ENCODE measurements at places on chromosomes 4 and X.

GRCh38 chr4:27128443-27128842 lies 267.8 kb downstream of the STIM2 start:
- no peak for DNase-seq

- DNase-seq, result no peak
Observed at GRCh38 chr4:57405359-57405758, 295.2 kb upstream of the IGFBP7 start.

GRCh38 chr4:113407409-113407808 lies 354.1 kb downstream of the CAMK2D start:
- DNase-seq, result no peak

- no peak for DNase-seq
Observed at GRCh38 chr4:94368459-94368858, 25.8 kb upstream of the HPGDS start.

DNA sequence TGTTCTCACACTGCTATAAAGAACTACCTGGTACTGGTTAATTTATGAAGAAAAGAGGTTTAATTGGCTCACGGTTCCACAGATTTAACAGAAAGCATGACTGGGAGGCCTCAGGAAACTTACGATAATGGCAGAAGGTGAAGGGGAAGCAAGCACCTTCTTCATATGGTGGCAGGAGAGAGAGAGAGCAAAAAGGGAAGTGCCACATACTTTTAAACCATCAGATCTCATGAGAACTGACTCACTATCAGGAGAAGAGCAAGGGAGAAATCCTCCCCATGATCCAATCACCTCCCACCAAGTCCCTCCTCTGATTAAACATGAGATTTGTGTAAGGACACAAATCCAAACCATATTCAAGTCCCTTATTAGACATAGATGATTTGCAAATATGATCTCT lies 12.3 kb upstream of the RAP2C start:
- DNase-seq, result no peak

DNA sequence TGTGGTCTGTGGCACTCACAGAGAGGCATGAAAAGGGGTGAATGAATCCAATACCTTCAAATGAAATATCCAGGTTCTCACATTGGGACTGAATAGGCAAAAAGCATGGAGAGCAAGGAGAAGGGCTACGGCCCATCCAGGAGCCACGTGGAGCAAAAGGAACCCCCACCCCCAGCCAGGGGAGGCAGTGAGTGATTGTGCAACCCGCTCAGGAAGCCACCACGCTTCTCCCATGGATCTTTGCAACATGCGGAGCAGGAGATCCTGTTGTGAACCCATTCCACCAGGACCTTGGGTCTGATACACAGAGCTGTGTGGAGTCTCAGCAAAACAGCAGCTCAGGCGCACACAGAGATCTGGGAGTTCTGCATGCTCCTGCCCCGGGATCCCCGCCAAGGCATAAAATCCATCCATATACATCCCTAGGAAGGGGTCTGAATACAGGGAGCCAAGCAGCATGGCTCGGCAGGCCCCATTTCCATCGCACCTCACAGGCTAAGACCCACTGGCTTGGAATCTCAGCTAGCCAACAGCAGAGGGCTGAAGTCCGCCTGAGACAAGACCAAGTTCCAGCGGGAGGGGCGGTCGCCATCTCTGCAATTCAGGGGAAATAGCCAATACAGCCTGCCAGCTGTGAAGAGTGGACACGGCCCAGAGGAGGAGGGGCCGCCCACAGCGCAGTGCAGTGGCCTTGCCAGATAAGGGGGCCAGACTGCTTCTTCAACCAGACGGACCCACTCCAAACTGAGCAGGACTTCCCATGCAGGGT lies 80.2 kb downstream of the FGF16 start:
- DNase-seq, result no peak

DNA sequence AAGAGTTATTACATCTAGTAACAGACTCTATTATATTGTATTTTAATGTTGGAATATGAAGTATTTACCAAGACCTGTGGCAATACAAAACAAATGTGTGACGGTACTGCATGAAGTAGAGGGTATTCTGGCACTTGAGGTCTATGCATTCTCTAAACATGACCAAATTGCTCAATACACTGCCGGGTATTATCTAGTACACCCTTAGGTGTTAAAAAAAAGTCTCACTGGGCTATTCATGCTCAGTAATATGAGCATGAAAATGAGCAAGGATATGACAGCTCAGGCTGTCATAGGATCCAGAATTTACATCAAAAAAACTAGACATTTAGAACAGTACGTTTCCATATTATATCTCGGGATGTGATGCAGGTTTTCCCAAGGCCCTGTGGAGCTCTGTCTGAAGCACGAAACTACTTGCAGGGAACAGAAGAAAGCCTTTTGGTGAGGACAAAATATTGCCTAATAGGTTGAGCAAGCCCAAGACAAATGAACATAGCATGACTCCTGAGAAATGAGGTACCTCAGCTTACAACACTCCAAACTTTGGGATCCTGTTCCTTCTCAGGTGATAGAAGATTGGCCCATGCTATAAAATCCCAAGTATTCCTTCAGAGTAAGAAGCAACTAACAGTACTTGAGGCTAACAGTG lies 74.1 kb upstream of the MAOA start:
- DNase-seq, result no peak

GRCh38 chrX:10095698-10096432 lies 60.9 kb upstream of the CLCN4 start:
- no peak for DNase-seq

GRCh38 chr4:78688366-78688765 lies 87.8 kb upstream of the BMP2K start:
- no peak for DNase-seq

GRCh38 chr4:785332-786073 lies 40.4 kb downstream of the CPLX1 start:
- no peak for DNase-seq

GRCh38 chr4:25857403-25857802 lies 5.4 kb downstream of the SEL1L3 start:
- no peak for DNase-seq

DNA sequence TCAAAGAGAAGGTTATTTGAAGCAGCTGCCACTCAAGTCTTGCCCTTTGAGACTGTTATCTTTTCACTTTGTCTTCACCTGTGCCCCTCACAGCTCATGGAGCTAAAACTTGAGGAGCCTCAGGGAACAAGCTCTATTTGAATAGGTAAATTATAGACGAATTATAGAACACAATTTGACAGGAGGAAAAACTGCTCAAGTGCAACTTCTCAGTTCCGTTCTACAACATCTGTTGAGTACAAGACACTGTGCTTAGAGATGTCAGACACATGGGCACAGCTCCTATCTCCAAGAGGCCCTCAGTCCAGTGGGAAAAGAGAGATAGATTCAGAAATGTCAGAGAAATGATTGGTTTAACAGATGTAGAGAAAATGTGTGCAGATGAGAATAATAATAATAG lies 5.1 kb downstream of the PPP1R2C start:
- DNase-seq, result no peak

- DNase-seq, result no peak
Observed at GRCh38 chr4:7040765-7041164, 2.4 kb upstream of the TADA2B start.

- no peak for DNase-seq
Observed at GRCh38 chrX:101564651-101565050, 14.3 kb downstream of the ARMCX1 start.

DNA sequence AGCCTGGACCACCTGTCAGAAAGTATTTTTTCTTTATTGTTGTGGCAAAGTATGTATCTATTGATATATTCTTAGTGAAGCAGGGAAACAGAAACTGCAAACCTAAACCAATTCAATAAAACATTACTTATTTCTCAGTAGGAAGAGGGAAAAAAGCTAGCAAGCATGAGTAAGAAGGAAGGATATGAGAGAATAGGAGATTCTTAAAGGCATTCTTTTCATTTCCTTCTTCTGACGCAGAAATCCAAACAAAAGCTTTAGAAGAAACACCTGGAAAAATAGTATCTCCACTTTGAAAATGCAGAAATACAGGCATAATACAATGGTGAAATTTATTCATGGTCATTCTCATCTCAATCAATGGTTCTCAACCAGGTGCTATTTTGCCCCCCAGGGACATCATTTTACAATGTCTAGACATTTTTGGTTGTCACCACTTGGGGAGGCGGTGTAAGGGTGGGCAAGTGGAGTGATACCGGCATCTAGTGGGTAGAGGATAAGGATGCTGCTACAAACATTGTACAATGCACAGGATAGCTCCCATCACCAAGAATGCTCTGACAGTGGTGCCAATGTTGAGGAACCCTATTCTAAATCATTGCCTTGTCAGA lies 21.7 kb upstream of the ATXN3L start:
- DNase-seq, result no peak

DNA sequence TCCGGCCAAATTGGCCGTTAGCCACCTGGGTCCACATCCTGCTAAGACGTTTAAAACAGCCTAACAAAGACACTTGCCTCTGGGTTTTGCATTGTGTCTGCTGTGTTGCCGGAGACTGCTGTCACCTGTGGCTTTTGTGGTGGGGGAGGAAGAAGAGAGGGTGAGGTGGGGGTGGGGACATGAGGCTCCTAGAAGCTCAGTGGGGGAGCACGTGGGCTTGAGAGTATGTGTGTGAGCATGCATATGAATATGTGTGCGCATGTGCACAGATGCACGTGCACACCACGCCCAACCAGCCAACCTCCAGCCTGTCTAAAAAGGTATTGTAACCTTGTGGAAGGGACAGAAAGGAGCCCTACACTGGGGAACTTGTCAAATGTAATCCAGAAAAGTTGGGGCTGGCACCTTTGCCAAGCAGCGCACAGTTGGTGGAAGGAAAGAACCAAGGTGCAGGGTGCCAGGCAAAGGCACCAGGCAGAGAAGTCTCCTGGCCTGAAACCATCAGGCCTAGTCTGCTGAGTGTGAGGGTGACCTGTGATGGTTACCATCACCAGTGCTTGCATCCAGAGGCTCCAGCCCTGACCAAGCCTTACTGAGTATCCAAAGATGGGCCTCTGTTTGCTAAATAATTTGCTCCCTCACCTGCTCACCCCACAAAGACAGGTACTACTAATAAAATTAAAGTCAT lies 10.1 kb upstream of the SASH3 start:
- DNase-seq, result no peak

DNA sequence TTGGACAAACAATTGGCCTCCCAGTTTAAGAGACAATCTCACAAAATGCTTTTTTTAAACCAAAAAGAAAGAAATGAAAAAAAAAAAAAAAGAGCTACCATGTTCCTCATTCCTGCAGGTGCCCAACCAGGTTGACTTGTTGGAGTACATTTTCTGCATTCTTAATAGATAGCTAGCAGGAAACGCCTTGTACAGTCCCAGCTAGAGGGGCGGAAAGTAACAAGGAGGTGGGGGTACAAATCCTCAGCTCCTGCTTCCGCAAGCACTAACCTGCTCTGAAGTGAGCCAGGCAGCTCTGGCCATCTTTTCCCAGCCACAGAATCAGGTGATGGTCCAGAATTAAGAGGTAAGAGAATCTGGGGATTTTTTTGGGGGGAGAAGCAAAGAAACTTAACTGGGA lies at the start of gene VGLL1:
VGLL1 (plus strand) TSS at position 265 of the 400 bp plus-strand sequence. CDS start 3,806 bp downstream, outside the sequence.
- DNase-seq, result no peak

- no peak for DNase-seq
Observed at GRCh38 chr4:18676526-18676915, 655.0 kb upstream of the LCORL start.

DNA sequence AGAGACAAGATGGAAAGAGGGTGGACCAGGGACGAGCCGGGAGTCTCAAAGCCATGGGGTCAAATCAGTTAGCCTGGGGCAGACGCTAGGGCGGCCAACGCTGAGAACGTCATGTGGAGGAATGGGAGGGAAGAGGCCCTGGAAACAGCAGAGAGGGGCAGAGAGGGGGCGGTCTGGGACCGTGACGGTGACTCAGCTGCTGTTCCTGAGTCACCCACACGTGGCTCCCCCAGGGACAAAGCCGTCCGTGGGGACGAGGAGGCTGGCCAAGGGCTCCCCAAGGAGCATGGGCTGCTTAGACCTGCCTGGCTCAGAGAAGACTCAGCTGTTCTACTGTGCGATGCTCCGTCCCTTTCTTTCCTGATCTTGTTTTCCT lies 108.4 kb upstream of the LRPAP1 start:
- no peak for DNase-seq

DNA sequence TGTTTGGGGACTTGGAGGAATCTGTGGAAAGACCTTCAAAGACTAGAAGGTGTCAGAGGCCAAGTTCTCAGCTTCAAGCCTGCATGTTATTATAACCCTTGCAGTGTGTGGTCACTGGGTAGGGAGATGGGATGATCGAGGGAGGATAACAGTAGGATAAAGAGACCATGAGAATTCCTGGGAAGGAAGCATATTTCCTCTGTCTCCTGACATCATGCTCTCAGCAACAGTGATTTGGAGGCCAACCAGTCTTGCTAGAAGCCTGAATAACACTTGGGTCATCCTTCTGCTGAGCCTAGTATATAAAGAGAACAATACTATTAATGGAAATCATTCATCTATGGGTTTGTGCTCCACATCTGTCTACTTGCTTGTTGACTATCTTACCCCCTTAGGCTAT lies 40.9 kb upstream of the ANXA3 start:
- DNase-seq, result no peak

DNA sequence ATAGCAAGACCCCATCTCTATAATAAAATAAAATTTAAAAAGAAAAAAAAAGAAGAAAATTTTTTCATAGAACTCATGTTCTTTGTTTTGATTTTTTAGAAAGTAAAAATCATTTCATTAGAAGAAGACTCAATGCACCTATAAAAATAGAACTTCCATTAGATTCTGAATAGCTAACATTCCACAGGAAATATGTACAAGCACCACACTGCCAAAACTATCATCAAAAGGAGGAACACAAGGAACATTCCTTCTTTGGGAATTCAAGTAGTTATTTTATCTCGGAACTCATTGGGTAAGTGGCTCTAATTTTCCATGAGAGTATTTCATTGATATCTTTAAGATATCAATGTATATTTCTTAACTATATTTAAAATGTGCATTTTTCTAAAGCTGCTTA lies 157.6 kb downstream of the CAMK2D start:
- no peak for DNase-seq

- DNase-seq, result no peak
Observed at GRCh38 chrX:72121383-72121782, 10.3 kb downstream of the RTL5 start.

- DNase-seq, result no peak
Observed at GRCh38 chr4:114272226-114272625, 292.8 kb upstream of the ARSJ start.

DNA sequence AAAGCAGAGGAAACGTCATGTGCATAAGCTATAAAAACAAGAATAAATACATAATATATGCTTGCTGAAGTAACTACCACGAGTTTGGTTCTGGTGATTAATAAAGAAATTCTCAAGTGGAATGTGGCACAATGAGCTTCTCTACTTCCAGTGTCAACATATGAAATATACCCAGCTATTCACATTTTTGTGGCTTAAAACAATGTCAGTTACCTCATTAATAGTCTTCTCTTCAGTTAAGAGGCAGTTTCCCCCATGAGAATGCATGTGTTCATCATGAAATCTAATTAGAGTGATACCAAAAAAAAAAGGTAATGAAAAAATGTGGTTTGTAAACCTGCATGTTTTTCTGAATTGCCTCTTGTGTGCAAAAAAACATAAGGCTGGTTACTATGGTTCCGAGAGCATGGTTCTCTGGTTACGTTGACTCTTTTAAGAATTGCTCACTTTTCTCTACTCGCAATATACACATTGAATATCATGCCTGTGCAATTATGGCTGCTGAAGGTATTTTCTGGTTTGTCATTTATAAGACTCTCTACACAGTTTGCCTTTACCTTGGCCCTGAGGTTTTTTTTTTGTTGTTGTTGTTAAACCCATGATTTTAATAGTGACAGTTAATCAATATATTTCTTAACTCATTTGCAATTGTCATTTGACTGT lies 108.2 kb downstream of the PCDH7 start:
- DNase-seq, result no peak

All from stimulated activated CD4-positive, alpha-beta T cell treated with anti-CD3 and anti-CD28 coated beads, Interleukin-1b, Interleukin-23, amount 100 ng/mL, for 1 hour (primary cell).